LHCN-M2 (cell line): ENCODE measurements at places on chromosomes 13 and 19.

GRCh38 chr19:5200844-5201243 lies 139.8 kb downstream of the PTPRS start:
- peak; percentile 27 for DNase-seq

DNA sequence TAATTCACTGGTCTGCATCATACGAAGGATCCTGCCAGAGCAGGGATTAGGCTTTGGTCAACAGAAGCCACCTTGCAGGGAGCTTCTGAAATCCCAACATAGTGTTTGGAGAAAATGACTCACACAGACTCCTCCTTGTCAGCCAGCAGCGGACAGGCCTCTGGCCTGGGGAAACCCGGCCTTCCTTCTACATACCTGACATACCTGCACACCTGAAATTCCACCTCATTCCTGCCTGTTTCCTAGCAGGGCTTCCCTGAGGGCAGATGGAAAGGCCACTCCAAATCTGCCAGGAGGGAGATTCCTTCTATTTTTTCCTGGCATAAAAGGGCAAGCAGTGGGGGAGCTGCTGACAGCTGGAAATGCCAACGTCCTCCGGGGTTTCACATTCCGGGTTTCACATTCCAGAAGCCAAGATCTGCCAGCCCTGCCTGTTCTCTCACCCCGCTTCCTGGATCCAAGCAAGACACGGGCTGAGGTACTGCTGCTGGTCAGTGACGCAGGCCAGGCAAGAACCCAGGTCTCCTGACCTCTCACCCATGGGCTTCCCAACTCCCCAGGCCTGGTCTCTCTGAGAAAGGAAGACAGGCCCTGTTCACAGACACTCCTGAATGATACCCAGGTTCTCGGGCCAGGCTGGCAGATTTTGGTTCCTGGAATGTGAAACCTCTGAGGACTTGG lies 18.2 kb upstream of the IGFL1 start:
- DNase-seq: peak; percentile 75

- no peak for DNase-seq
These were observed 13.5 kb upstream of the TLE5 start for GRCh38 chr19:3075605-3076431.

DNA sequence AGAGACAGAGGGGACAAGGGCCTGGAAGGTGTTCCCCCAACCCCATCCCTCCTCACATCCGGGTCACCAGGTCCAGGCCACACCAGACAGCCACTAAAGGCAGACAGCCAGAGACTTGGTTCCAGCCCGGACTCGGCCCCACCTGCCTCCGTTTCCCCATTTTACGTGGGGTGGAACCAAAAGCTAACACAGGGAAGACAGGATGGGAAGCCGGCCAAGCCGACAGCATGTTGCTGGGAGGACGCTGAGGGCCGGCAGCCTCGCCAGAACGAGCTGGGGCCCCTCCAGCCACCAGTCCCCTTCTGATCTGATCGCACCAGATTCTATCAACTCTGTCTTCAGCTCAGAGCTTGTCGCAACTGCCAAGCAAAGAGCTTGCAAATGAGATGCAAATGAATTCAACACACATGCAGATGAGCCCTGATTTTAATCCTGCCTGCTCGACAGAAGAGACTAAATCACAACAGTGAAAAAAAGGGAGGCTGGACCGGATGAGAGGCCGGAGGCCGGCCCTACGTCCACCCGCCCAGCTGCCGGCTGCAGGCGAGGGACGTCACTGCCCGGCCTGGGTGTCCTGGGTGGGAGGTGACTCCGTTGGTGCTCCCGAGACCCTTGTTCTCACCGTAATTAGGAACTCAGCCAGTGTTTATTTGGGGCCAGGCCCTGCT lies 17.5 kb upstream of the SHC2 start:
- no peak for DNase-seq
